ENCODE measurements at places on chromosomes 16 and 17.

- no peak for DNase-seq
Observed at GRCh38 chr16:16045879-16046278, 96.5 kb downstream of the ABCC1 start.

DNA sequence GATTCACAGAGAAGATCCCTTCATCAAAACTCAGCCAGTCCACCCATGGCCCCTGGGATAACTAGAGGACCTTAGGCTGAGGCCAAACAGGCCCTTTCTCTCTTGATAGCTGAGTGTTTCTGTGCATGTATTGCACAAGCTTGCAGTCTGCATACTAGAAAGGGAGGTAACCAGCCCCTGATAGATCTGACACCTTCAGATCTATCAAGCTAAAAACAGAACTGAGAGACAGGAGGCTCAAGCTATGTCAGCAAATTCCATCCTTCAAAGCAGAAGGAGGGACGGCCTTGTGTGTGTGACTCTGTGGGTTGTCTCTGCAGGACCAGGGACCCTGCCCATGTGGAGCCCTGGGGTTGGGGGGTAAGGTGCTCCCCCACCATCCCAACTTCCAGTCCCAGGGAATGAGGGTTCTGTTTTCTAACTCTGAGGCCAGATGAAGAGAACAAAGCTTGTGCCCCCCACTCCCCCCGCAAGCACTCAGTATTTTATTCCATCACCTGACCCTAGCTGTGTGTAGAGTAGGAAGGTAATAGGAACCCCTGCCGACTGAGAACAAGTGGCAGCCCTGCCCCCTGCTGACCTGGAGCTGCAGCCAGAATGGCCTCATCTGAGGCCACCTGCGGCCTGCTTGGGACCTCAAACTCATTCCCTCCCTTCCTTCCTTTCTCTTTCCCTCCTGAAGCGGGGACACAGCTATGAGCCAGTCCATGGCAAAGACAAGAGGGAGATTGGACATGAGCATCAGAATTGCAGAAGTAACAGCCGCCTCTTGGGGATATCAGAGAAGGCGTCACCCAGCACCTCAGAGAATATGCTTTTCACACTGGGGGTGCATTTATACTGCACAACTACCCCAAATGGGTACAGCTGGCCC is 63.8 kb downstream of the SMPD3 start:
- DNase-seq: no peak

GRCh38 chr16:2278272-2278608 is 10.3 kb upstream of the RNPS1 start:
- DNase-seq: no peak

GRCh38 chr17:13002761-13003453 is 14.9 kb downstream of the ELAC2 start:
- DNase-seq: no peak

DNA sequence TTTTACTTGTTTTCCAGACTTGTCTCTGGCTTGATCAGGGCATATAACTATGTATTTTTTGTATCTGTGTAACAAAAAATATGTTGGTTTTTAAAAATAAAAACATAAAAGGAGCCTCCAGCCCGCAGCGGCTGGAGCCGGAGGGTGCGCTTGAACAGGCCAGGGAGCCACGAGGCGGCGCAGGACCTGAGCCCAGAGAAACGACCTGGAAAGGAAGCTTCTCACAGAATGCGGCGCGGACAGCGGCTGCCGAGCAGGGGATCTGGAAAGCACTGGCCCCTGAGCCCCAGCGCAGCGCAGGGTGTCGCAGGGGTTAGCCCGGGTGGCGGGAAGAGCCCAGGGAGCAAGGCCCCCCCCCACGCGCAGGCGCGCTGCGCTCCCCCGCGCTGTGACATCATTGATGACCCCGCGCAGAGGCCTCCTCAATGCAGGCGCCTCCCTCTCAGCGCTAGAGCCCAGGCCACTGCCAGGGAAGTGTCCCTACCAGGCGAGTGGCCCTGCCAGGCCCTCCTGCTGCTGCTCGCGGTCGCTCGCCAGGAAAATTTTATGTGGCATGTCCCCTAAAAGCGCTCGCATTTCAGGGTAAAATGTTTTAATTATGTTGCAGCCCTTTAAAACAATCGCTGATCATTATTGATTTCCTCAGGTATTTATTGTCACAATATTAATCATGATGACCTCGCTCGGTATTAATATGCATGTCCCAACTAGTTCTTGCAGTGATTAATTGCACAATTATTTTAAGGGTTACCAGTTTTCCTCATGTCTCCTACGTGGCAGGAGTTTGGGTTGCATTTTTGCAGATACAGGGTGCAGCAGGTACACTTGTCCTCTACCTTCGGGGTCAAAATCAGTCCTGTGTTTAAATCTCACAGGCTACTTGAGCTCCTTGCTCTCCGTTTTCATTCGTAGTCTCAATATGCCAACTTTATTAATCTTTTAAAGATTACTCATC is 134.2 kb downstream of the USP22 start:
- DNase-seq: peak; percentile 24

DNA sequence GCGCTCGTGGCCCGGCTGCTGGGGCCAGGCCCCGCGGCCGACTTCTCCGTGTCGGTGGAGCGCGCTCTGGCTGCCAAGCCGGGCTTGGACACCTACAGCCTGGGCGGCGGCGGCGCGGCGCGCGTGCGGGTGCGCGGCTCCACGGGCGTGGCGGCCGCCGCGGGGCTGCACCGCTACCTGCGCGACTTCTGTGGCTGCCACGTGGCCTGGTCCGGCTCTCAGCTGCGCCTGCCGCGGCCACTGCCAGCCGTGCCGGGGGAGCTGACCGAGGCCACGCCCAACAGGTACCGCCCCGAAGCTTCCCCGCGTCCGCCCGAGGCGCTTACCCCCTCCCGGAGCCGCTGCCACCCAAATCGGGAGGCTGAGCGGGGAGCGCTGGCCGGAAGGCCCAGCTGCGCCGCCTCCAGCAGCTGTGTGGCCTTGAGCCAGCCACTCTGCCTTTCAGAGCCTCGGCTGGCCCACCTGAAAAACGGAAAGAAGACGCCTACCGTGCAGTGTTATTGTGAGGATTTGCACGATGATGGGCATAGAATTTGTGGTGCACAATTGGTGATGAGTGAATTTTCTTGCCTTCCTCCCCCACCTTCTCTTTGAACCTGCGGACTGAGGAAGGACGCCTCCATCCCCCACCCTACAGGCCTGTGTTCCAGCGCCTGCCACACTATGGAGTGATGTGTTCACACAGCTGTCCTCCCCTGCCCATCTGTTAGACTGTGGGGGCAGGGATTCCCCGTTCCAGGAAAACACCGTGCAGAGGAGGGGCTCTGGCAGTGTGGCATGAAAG is 523 bp downstream of the NAGLU start:
- DNase-seq: no peak

DNA sequence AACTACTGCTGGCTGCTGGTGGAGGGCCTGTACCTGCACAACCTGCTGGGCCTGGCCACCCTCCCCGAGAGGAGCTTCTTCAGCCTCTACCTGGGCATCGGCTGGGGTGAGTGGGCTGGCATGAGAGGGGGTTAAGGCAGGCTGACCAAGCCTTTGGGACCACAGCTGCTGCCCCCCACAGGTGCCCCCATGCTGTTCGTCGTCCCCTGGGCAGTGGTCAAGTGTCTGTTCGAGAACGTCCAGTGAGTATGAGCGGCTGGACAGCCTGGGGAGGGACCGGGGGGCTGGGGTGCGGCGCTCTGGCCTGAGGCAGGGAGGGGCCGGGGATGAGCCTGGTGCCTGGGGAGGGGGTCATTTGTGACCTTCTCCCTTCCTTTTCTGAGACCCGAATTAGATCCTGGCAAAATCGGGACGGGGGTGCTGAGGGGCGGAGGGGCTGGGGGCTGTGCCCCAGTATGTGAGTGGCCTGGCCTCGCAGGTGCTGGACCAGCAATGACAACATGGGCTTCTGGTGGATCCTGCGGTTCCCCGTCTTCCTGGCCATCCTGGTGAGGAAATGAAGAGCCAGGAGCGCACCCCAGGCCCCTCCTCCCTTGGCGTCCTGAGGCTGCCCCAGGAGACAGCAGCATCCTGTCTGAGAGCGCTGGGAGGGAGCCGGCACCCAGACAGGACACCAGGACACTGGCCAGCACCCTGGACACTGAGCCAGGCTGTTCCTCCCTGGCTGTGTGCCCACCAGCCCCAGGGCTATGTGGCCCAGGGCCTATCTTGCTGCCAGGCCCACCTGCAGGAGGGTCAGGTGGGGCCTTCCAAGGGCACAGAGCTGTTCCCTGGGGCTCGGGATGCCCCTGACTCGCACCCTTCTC is 8.0 kb downstream of the GCGR start:
- DNase-seq: no peak

All from esophagus squamous epithelium (tissue), 5 donors.